Naive B cell (primary cell): ENCODE measurements at places on chromosomes 11 and 22.

DNA sequence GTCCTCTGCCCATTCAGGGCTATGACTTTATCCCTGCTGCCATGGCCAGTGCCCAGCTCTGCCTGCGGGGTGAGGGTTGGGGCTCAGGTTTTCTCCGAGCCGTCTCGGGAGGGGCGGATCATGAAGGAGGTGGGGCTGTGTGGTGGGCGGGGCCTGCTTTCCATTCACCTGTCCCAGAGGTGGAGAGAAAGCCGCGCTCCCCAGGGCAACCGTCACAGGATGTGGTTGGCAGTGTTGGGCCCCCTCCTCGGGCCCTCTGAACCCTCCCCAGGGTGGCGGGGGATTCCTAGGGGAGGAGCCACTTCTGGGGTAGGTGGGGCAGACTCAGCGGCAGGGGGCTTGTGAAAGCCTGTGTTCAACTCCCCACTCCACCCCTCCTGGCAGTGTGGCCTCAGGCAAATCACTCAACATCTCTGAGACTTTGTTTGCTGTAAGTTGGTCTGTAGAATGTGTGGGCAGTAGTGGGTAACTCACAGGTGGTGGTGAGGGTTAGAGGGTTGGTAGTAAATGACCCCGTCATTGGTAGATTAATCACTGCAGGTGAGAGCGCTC lies 50.3 kb downstream of the CD6 start:
- H3K27me3 ChIP-seq = no peaks in the 10 kb centered on the region
- peaks cover 53% of the 10 kb centered on the region for H3K4me1 ChIP-seq

DNA sequence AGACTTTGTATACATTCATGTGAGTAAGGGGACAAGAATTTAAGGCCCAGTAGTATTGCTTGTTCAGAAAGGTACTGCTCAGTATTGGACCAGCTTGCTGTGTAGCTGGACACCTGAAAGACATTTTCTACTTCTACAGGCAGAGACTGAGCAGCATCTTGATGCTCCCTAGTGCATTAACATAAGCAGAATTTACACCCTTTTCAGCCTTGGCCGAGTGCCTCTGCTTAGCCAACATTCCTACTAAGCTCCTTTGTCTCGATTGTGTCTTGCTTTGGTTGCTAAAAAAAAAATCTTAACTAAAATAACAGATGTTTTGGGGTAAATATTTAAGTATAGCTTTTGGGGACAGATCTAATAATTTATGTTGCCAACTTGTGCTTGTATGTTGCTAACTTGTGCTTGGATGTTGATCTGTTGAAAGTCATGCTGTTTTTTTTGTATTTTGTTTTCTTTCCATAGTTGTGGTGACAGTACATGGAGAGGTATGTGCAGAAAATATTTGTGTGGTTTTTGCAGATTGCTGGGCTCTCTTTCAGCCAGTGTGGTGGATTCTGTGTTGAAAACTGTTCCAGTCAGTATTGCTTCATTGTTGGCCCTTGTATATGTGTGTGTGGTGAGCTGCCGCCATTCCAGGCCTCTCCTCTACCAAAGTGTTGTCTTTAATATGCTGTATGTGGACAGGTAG lies 3.7 kb downstream of the PTS start:
- no peak overlapping the region for H3K27ac ChIP-seq
- H3K36me3 ChIP-seq = peaks cover 24% of the 10 kb centered on the region
- H3K27me3 ChIP-seq = no peaks in the 10 kb centered on the region
- DNase-seq = no peak
- H3K4me1 ChIP-seq = peaks cover 24% of the 10 kb centered on the region

DNA sequence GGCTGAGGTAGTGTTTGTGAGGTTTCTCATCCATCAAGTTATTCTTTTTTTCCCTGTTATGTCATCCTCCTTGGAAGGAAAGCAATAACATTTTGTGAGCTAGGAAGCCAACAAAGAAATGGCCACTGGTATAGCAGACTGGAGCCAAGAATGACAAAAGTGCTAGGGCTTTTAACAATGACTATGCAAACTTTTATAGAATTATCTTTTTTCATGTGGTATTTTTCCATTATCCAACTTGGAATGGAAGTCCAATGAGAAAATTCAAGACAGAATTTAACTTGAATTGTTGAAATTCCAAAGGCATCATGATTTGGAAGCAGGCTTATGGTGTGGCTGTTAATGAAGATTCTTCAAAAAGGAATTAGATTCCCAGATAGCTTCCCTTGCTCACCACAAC lies 216.4 kb upstream of the PDGFD start:
- no peak overlapping the region for H3K4me3 ChIP-seq
- no peaks in the 10 kb centered on the region for H3K4me1 ChIP-seq
- no peak overlapping the region for H3K27ac ChIP-seq
- H3K27me3 ChIP-seq = no peaks in the 10 kb centered on the region
- DNase-seq = no peak
- H3K36me3 ChIP-seq = no peaks in the 10 kb centered on the region

DNA sequence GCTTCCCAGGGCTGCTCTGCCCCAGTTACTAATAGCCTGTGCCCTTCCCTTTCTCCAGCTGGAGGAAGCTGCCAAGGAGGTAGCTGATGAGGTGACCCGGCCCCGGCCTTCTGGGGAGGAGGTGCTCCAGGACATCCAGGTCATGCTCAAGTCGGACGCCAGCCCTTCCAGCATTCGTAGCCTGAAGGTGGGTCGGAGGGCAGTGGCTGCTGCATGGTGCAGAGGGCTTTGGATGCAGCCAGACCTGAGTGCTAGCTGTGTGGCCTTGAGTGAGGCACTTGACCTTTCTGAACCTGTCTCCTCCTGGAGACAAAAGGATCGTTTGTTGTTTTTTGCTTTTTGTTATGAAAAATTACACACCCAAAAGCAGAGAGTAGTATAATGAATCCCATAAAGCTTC lies 3.4 kb downstream of the MCM5 start:
- no peak overlapping the region for H3K4me3 ChIP-seq
- H3K36me3 ChIP-seq = peaks cover 27% of the 10 kb centered on the region
- H3K27me3 ChIP-seq = no peaks in the 10 kb centered on the region
- DNase-seq = no peak

GRCh38 chr11:31366795-31367194 lies 2.7 kb downstream of the DCDC1 start:
- no peak overlapping the region for H3K4me3 ChIP-seq
- no peaks in the 10 kb centered on the region for H3K36me3 ChIP-seq
- H3K27ac ChIP-seq = no peak overlapping the region
- H3K27me3 ChIP-seq = peaks cover 31% of the 10 kb centered on the region
- no peak for DNase-seq

GRCh38 chr11:9569588-9570164 lies 3.8 kb upstream of the WEE1 start:
- H3K4me3 ChIP-seq = peak overlapping the region; percentile 77
- no peaks in the 10 kb centered on the region for H3K36me3 ChIP-seq
- peak overlapping the region; percentile 98 for H3K27ac ChIP-seq
- no peak for DNase-seq
- H3K27me3 ChIP-seq = no peaks in the 10 kb centered on the region

DNA sequence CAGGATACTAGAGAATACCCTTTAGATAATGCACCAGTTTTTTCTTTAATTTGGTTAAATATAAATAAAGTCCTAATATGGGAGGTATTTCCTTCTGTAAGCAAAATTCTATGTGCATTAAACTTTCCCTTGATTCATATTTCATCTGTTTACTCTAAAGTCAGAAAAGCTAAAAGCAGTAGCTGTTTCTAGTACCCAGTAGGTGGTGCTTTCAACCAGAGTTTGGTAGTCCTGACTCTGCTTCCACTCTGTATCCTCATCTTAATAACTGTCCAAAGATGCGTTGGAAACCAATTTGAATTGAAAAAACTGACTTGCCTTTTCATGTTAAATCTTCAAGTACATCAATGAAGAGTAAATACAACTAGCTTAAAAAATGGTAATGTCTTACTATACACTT lies 1065.2 kb downstream of the JRKL start:
- no peak overlapping the region for H3K4me3 ChIP-seq
- H3K27me3 ChIP-seq = no peaks in the 10 kb centered on the region

GRCh38 chr22:38954414-38955043 lies 2.9 kb upstream of the APOBEC3A start:
- peaks cover 7% of the 10 kb centered on the region for H3K4me1 ChIP-seq
- DNase-seq = no peak
- H3K27ac ChIP-seq = no peak overlapping the region
- H3K36me3 ChIP-seq = no peaks in the 10 kb centered on the region
- H3K4me3 ChIP-seq = no peak overlapping the region

DNA sequence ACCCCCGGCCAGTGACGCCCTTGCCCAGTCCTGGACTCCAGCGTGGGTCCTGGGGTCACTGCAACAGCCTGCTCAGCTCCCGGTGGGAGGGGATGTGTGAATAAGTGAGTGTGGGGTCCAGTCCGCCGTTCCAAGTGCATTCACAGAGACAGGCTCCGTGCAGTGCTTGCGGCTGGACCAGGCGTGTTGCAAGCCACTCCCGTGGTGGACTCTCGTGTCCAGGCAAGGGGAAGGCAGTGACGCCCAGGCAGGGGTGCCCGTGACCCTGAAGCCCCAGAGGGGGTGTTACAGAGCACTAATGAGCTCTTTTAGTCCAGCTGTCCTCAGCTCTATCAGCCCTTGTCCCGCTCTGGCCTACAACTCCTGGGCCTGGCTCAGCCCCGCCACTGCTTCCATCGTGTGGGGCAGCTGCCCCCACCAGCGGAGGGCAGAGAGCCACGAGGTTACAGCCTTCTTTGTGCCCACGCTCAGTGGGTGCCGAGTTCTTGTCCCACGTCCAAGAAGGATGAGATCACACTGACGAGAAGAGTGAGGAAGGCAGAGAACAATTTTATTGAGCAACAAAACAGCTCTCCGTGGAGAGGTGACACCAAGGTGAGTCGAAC lies 1807.5 kb downstream of the LRRC4C start:
- H3K27me3 ChIP-seq = no peaks in the 10 kb centered on the region
- no peaks in the 10 kb centered on the region for H3K36me3 ChIP-seq
- H3K4me3 ChIP-seq = no peak overlapping the region
- H3K4me1 ChIP-seq = no peaks in the 10 kb centered on the region
- H3K27ac ChIP-seq = peak overlapping the region; percentile 50
- DNase-seq = no peak

GRCh38 chr11:33525789-33526188 lies 174.8 kb downstream of the C11orf91 start:
- H3K27me3 ChIP-seq = peaks cover 23% of the 10 kb centered on the region
- DNase-seq = no peak
- H3K4me1 ChIP-seq = no peaks in the 10 kb centered on the region
- H3K4me3 ChIP-seq = no peak overlapping the region
- no peak overlapping the region for H3K27ac ChIP-seq

DNA sequence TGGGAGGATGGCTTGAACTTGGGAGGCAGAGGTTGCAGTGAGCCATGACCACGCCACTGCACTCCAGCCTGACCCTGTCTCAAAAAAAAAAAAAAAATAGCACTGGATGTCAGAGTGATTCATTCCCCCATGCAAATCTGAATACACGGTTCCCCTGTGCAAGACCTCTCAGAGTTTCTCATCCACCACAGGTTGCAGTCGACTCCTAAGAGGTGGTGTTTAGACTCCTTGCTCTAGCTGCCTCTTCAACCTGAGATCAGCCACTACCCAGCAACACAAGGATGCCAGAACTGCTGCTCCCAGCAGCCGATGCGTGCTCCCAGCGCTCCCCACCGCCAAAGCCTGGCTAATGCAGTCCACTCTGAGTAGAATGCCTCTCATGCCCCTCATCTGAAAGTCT lies 97.5 kb downstream of the PARVA start:
- no peak overlapping the region for H3K4me3 ChIP-seq
- no peak overlapping the region for H3K27ac ChIP-seq
- H3K27me3 ChIP-seq = peaks cover 7% of the 10 kb centered on the region
- no peaks in the 10 kb centered on the region for H3K4me1 ChIP-seq
- DNase-seq = no peak

DNA sequence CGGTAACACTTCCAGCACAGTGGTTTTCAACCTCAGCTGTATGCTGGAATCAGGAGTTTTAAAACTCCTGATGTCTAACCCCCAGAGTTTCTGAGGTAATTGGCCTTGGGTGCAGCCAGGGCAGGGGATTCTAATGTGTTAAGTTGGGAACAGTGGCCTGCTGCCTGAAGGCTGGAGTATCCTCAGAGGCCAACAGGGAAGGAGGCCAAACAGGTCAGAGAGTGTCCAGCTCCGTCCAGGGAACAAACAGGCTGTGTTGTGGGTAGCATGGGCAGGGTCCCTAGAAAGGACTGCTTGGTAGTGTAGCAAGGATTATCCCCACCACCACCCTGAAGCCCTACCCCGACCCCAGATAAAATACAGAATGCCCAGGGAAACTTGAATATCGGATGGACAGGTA lies 10.8 kb upstream of the DAGLA start:
- no peaks in the 10 kb centered on the region for H3K36me3 ChIP-seq
- no peak for DNase-seq
- H3K4me3 ChIP-seq = no peak overlapping the region
- peak overlapping the region; percentile 77 for H3K27ac ChIP-seq
- H3K27me3 ChIP-seq = peaks cover 23% of the 10 kb centered on the region

- no peaks in the 10 kb centered on the region for H3K4me1 ChIP-seq
- H3K36me3 ChIP-seq = no peaks in the 10 kb centered on the region
- no peak overlapping the region for H3K4me3 ChIP-seq
- no peak overlapping the region for H3K27ac ChIP-seq
Measured at GRCh38 chr11:2035382-2035781, 37.7 kb upstream of the H19 start.

DNA sequence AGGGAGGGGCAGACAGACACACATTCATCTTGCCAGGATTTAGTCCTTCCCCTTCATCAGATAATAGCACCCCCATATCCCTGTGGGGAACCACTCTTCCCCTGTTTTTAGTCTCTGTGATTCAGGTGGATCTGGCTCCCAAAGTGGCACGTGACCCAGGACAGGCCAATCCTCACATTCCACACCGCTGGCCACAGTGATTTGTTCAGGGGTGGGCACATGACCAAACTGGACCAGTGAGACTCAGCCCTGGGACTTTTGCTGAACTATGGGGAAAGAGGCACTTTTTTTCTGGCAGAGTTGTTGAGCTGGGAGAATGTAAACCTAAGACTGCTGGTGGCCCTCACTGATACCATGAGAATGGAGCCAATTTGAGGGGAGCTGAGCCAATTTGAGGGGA lies 19.1 kb upstream of the KCNJ11 start:
- no peaks in the 10 kb centered on the region for H3K36me3 ChIP-seq
- no peak overlapping the region for H3K4me3 ChIP-seq
- no peak overlapping the region for H3K27ac ChIP-seq
- no peak for DNase-seq
- no peaks in the 10 kb centered on the region for H3K4me1 ChIP-seq

- peaks cover 5% of the 10 kb centered on the region for H3K36me3 ChIP-seq
- H3K27ac ChIP-seq = no peak overlapping the region
Measured at GRCh38 chr11:2346014-2346413, 31.1 kb upstream of the CD81 start.
